Testis (tissue), 5 donors: ENCODE measurements at places on chromosomes 2 and 18. TPM values are rescaled to one million over a fixed set of nuclear protein-coding genes. Genes with fewer than 3 reads are reported as not detected.

DNA sequence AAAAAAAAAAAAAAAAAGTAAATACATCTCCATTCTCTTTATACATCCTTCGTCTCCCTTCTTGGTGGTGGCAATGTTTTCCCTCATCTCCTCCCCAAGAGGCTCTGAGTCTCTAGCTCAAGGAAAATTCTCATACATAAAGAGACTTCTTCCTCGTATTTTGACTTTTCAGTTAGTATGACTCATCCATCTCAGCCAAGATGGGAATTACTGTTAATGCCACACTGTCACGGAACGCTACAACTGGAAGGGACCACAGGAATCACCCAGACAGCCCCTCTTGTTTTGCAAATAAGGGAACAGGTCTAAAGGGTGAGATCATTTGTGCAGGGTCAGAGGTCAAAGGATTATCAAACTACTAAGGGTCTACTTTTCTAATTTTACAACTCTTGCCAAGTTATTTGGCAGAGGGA lies 19.5 kb downstream of the NFE2L2 start:
- no peak for DNase-seq
- peaks cover 63% of the 10 kb centered on the region for H3K4me1 ChIP-seq
- no peaks in the 10 kb centered on the region for H3K27me3 ChIP-seq
- H3K36me3 ChIP-seq = no peaks in the 10 kb centered on the region
- no peak overlapping the region for H3K4me3 ChIP-seq

Gene ALPI
- total RNA-seq = not detected

DNA sequence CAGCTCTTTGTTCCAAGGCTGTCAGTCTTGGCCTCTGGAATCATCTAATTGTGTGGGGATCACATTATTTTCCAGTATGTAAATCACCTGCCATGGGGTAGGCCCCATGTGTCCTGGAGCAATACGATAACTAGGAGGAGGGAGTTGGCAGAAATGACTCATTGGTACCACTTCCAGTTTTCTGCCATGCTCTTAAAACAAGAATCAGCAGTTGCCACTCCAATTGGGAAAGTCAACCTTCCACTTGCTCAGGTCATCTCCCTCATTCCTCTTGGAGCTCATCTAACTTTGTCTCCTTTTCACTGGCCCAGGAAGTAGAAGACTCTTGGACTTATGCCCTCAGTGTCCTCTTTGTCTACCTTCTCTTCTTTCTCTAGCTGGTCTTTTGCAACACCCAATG lies 487.0 kb downstream of the SLC4A3 start:
- DNase-seq = no peak
- H3K4me1 ChIP-seq = no peaks in the 10 kb centered on the region
- H3K36me3 ChIP-seq = no peaks in the 10 kb centered on the region
- no peaks in the 10 kb centered on the region for H3K27me3 ChIP-seq
- no peak overlapping the region for H3K27ac ChIP-seq

GRCh38 chr2:39269941-39270340 lies 26.2 kb upstream of the CDKL4 start:
- H3K27me3 ChIP-seq = no peaks in the 10 kb centered on the region
- no peaks in the 10 kb centered on the region for H3K4me1 ChIP-seq
- no peak overlapping the region for H3K27ac ChIP-seq
- H3K4me3 ChIP-seq = no peak overlapping the region
- no peak for DNase-seq

DNA sequence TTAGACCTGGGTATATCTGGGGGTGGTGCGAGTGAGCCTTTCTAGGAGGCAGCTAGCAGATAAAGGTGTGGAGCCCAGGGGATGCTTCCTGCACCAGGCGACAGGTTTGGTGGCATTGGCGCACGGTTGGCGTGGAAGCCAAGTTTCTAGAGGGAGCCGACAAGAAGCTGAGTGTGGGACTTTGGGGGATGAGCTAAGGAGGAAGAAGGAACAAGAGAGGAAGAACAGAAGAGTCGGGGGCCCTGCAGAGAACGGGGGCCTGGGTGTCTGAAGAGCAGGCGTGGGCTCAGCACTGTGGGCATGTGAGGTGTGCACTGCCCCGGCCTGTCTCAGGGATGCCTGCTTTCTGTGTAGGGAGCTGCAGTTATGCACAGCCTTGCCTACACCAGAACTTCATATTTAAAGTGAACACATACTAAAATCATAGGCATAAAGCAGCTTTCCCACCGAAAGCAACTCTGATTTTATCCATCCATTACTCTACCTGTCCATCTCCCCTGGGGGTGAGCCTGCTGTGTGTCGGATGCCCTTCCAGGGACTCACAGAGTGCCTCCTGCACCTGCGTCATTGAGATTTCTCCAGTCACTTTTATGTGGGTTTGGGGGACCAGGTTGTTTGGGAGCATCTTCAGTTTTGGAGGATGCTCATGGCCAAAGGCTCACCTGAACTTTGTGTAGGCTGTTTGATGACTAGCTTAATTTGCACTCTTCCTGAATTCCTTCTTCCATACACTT lies 149.7 kb downstream of the LDLRAD4 start:
- no peak overlapping the region for H3K27ac ChIP-seq
- H3K4me3 ChIP-seq = no peak overlapping the region
- no peaks in the 10 kb centered on the region for H3K36me3 ChIP-seq

- no peaks in the 10 kb centered on the region for H3K4me1 ChIP-seq
- H3K4me3 ChIP-seq = no peak overlapping the region
- H3K36me3 ChIP-seq = no peaks in the 10 kb centered on the region
- H3K27me3 ChIP-seq = no peaks in the 10 kb centered on the region
Observed at GRCh38 chr2:142142595-142142994, 11.8 kb upstream of the LRP1B start.

DNA sequence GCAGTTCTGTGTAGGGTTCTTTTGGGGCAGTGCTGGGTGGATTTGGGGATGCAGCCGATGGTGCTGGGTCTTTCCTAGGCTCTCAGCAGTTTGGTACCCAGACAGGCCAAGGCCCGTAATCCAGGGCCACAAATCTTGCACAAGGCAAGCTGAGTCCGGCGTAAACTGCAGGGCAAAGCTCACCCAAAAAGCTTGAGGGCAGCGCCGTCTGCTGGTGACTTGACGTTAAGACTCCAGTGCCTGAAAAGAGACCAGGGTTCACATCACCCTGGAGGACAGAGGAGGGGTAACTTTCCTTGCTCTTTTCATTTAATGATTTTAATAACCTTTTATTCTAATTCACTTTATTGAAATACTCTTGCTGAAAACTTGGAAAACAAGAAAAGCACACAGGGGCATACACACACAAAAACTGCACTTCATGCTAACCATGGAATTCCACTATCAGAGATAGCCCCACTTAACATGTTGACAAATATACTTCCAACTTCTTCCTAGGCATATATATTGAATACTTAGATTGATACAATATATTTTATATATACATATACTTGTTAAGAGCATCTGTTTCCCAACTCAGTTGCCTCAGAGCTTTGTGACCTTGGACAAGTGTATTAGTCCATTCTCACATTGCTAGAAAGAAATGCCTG lies 38.9 kb downstream of the CNGA3 start:
- H3K4me3 ChIP-seq = no peak overlapping the region
- H3K4me1 ChIP-seq = no peaks in the 10 kb centered on the region
- peak; percentile 87 for DNase-seq
- H3K36me3 ChIP-seq = no peaks in the 10 kb centered on the region
- H3K27me3 ChIP-seq = no peaks in the 10 kb centered on the region

DNA sequence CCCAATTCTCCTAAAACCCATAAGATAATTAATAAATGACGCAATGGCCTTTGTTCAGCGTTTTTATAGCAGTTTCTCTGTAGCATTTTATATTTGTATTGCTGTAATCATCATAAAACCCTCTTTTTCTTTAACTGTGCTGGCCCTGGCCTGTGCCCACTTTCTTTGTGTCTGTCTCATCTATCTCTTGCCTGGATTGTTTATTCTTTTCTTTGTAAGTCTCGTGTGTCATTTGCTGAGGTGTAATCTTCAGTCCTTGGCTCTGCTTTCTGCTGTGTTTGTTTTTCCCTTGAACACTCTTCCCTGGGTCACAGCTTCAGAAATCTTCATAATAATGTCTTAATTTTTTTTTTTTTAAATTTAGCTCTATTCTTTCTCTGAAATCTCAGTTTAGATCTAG lies 525.8 kb upstream of the LINC00305 start:
- no peak overlapping the region for H3K27ac ChIP-seq
- no peaks in the 10 kb centered on the region for H3K4me1 ChIP-seq
- H3K27me3 ChIP-seq = no peaks in the 10 kb centered on the region
- no peak for DNase-seq

Gene GBX2
- total RNA-seq = 0.56 TPM

Gene ADD2
- 5.1 TPM for total RNA-seq

- no peaks in the 10 kb centered on the region for H3K36me3 ChIP-seq
- H3K27me3 ChIP-seq = no peaks in the 10 kb centered on the region
Observed at GRCh38 chr2:54894467-54894866, 155.8 kb downstream of the RTN4 start.

DNA sequence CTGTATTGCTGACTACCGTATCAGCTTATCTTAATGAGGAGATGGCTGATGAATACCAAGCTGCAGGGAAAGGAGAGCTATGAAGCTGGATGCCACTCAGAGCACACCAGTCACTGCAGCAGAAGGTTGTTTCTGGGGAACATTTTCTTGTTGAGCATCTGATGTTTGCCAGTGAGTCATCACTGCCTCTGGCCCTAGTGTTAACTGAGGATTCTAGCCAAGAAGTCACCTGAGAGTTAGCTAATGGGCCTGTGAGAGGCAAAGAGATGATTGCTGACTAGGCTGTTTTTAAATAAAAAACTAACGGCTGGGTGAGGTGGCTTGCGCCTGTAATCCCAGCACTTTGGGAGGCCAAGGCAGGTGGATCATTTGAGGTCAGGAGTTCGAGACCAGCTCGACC lies 37.9 kb downstream of the CCDC150 start:
- no peaks in the 10 kb centered on the region for H3K36me3 ChIP-seq
- no peaks in the 10 kb centered on the region for H3K27me3 ChIP-seq
- H3K4me1 ChIP-seq = no peaks in the 10 kb centered on the region
- no peak overlapping the region for H3K4me3 ChIP-seq
- H3K27ac ChIP-seq = no peak overlapping the region

Gene HOXD11
- 0.62 TPM for total RNA-seq

Gene PARD3B
- total RNA-seq = 29.6 TPM

DNA sequence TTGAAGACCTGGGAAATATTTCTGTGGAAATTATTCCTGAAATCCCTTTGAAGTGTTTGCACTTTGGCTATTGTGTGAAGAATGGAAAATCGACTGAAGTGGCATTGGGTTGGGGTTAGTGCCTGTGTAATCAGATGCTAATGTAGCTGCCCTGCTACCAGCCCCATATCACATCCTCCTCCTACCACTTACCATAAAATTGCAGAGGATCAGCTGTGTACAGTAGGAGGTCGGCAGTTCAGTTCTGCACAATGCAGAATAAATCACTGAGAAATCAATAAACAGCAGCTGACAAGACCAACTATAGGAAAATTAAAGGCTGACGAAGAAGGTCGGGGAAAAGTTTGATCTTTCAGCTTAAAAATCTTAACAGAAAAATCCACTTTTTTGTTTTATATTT lies 440.9 kb downstream of the PTPRM start:
- H3K4me1 ChIP-seq = no peaks in the 10 kb centered on the region
- no peaks in the 10 kb centered on the region for H3K36me3 ChIP-seq
- H3K4me3 ChIP-seq = no peak overlapping the region
- no peak overlapping the region for H3K27ac ChIP-seq
- DNase-seq = no peak
- no peaks in the 10 kb centered on the region for H3K27me3 ChIP-seq

- H3K27ac ChIP-seq = no peak overlapping the region
- H3K36me3 ChIP-seq = no peaks in the 10 kb centered on the region
- DNase-seq = no peak
- no peak overlapping the region for H3K4me3 ChIP-seq
Observed at GRCh38 chr18:6569813-6570212, 155.1 kb upstream of the L3MBTL4 start.

Gene ZFP36L2
- 35.7 TPM for total RNA-seq

GRCh38 chr18:22471546-22472131 lies 53.9 kb upstream of the CTAGE1 start:
- no peak overlapping the region for H3K4me3 ChIP-seq
- no peak overlapping the region for H3K27ac ChIP-seq
- peaks cover 4% of the 10 kb centered on the region for H3K4me1 ChIP-seq

DNA sequence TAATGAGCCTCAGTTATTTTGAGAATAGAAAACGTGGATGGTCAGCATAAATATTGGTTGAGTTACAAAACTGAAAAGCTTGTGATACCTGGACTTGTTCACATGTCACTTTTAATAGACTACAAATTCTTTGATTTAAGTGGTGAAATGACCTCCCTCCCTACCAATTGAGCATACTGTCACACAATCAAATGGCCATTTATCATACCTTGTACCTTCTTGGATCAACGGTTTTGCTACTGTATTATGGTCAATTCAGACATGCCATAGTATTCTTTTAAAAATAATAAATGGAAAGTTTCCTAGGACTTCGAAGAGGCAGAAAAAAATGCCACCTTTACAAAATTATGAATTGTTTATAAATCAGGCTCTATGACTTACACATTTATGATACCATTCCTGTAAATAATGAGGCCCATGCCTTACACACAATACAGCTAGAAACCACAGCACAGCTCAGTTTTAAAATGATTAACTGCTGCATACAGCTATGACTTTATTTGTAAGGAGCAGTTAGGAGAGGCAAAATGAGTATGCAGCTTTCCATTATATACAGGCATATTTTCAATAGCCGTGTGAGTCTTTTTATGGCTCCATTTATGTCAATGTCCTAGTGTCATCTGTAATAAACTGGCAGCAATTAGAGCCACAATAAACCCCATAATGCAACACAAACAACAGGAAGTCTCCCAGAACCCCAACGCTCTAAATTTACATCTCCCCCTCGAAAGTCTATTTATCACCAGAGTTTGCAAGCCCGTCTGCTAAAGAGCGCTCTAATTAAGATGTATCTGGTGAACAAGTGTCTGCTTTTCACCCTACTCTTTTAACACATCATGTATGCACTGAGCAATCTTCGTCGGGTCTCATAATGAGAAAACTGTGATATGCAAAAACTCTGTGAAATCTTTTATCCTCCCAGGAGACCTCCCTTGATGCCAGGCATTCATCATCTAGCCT lies 176.1 kb downstream of the ZNF521 start:
- no peaks in the 10 kb centered on the region for H3K27me3 ChIP-seq
- H3K36me3 ChIP-seq = no peaks in the 10 kb centered on the region
- H3K4me3 ChIP-seq = no peak overlapping the region
- H3K27ac ChIP-seq = no peak overlapping the region
- DNase-seq = no peak

Gene PCARE
- 0.06 TPM for total RNA-seq

DNA sequence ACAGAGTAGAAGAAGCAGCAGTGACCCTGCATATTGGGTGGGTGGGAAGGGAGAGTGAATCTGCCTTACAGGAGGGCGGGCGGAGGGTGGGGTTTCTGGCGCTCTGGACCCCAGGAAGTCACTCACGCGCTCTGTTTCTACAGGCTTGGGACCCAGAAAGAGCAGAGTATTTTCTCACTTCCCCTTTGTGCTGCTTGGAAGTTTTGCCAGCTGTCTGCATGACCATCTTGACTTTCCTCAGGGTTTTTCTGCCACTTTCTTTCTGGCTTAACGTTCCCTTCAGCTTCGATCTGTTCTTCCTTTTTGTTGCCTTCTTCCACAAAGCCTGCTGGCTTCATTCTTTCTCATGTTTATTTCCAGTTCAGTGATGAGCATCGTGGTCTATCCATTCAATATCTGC lies 383.1 kb downstream of the GALR1 start:
- H3K27ac ChIP-seq = no peak overlapping the region
- no peaks in the 10 kb centered on the region for H3K36me3 ChIP-seq
- DNase-seq = no peak
- H3K4me1 ChIP-seq = no peaks in the 10 kb centered on the region

- no peaks in the 10 kb centered on the region for H3K4me1 ChIP-seq
- no peak for DNase-seq
- no peak overlapping the region for H3K4me3 ChIP-seq
- no peaks in the 10 kb centered on the region for H3K27me3 ChIP-seq
- H3K27ac ChIP-seq = no peak overlapping the region
Observed at GRCh38 chr2:18701981-18702380, 112.6 kb upstream of the NT5C1B start.

Gene TMEM163
- 44.3 TPM for total RNA-seq
